Astrocyte of the cerebellum (primary cell): ENCODE measurements at places on chromosomes 3 and 15.

DNA sequence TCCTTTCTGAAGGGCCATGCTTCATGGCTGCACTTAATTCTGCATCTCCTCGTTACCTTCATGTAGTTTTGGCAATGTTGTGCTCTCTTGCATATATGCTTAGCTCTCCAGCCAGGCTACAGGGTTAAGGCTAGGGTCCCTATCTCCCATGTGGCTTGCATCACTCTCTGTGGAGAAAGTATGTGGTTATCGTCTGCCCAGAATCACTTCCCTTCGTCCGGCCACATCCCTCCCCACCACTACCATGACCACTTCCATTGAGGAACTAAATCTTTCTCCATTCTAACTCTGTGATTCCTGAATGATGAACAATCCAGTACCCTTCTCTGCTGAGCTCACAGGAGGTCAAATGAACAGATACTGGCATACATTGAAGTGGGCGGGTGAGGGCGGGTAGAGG lies 34.0 kb downstream of the WWTR1 start:
- DNase-seq: no peak

GRCh38 chr3:125651244-125651643 lies 55.9 kb upstream of the OSBPL11 start:
- no peak for DNase-seq

DNA sequence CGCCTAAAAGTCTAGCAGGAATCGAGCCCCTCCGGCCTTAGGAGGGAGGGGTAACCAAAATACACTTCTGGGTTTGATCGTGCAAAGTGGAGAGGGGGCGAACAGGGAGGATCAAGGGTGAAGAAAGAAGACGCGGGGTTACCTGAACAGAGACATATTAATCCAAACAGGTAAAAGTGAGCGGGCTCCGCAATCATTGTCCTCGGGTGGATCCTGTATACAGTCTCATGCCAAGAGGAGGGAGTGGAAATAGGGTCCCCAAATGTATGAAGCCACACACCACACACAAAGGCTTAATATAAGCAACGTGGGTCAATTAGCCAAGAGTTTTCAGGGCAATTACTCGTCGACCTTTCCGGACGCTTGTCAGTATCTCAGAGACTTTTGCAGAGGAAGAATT lies 749.5 kb downstream of the ROBO1 start:
- no peak for DNase-seq

GRCh38 chr3:41222501-41222900 lies 23.2 kb downstream of the CTNNB1 start:
- DNase-seq: no peak

- no peak for DNase-seq
Observed at GRCh38 chr3:186471771-186472170, 72.4 kb downstream of the CRYGS start.

DNA sequence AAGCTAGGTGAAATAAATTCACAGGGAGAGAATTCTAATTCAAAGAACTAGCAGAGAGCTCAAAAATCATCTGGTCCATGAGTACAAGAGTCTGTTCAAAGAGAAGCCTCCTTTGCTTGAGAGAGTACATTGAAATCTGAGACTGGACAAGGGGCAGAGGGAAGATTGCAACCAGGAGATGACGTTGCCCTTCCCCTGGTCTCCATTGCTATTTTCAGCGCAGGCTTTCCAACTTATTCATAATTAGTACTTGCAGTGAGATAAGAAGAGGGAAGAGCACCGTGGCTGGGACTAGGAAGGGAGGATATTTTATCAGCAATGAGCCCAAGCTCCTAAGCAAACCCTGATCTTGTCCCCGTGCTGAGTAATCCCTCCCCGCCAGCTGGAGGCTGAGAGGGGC lies 251.8 kb upstream of the RORA start:
- DNase-seq: no peak

GRCh38 chr15:64774629-64775493 lies 528 bp downstream of the RBPMS2 start:
- DNase-seq: no peak

DNA sequence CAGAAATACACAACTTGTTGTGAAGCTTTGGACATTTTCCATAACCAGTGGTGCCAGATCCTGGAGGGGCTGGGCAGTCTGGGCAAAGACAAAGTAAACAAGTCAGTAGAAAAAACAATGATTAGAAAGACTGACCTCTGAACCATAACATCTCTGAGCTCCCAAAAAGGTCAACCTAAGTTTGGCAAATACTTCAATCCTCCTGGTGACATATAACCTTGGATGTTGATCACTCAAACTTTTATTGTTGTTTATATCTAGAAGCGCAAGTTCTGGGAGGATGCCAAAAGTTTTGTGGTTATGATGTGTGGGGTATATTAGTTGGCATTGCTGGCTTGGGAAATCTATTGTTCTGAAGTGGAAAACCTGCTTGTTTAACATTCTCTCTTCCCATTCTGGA lies 257.7 kb downstream of the DIPK2A start:
- DNase-seq: no peak

GRCh38 chr3:18864933-18865731 lies 283.2 kb upstream of the KCNH8 start:
- DNase-seq: no peak

- no peak for DNase-seq
Observed at GRCh38 chr3:66052721-66053549, 14.2 kb upstream of the MAGI1 start.

DNA sequence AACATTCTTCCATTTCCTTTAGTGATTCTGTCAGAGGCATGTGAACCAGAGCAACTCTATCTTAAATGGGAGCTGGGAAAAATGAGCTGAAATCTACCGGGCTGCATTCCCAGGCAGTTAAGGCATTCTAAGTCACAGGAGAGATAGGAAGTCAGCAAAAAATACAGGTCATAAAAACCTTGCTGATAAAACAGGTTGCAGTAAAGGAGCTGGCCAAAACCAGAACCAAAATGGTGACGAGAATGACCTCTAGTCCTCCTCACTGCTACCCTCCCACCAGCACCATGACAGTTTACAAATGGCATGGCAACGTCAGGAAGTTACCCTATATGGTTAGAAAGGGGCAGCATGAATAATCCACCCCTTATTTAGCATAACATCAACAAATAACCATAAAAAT lies 66.4 kb downstream of the B3GALNT1 start:
- DNase-seq: no peak

- DNase-seq: no peak
Observed at GRCh38 chr3:157529751-157530150, 26.5 kb upstream of the VEPH1 start.

DNA sequence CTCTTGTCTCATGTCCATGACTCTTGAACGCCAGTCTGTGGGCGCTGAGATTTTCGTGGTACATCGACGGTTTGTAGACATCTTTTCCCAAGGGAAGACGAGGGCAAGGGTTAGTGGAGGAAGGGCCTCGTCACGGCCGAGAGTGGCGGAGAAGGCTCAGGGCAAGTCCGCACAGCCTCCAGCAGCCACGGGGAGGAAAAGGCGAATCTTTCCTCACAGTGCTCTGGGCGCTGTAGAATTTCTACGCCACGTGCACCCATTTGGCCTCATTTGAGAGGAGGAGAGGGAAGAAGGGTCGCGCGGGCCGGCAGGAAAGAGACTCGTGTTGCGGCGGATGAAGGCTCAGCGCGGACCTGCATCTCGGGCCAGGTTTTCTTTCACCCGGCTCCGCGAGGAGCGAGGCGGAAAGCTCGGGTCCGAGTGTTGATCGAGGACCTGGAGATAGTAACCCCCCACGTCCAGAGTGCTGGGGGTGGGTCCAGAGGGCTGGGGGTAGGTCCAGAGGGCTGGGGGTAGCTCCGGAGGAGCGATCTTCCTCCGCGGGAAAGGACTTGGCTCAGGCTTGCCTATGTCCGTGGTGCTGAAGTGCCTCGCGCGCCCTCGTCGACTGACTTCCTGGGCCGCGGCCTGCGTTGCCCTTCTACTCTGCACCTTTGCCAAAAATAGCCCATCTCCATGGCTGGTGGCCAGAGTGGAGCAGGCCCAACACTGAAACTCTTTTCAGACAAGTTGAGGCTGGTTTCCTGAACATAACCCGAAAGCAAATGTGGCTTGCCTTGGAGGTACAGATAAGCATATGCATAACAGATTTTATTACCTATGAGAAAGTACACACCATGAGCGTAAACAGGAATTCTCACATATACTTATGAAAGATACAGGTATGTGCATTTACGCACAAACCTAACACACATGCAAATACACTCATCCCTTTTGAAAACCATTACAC lies 1.1 kb downstream of the SLC35G2 start:
- no peak for DNase-seq

GRCh38 chr3:173044998-173045397 lies 96.0 kb downstream of the SPATA16 start:
- no peak for DNase-seq

GRCh38 chr3:127651516-127652172 lies 21.1 kb upstream of the ABTB1 start:
- no peak for DNase-seq

DNA sequence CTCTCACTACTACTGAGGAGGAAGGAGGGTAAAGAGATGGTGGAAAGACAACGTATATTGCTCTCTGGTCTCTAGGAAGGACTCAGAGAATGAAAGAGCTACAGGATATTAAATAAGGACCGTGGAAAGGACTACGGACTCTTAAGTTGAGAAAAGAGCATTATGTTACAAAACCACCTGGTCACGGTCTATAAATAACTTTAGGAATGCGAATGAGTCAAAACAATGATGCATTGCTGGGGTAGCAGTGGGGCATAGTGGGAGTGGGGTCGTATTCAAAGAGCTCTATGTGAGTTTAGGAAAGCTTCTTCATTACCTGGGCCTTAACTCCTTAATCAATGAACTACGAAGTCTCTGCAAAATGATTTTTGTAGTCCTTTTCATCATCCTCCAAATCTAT lies 295.7 kb upstream of the SOX14 start:
- DNase-seq: no peak

DNA sequence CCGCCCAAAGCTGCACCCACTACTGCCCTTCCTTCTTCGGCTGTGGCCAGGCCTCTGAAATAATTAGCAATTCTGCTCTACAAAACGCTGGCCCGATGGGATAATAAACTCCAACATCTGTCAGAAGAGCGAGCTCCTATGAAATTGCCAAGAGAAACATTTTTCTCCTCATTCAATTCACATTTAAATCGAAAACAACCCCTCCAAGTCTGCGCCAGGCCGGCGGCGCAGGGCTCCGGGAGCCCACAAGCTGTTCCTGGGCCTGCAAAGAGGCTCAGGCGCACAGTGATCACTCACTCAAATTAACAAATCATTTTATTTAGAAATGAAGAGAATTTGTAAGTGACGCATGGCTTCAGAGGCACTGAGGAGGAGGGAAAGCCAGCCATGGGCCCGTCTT lies 55.3 kb upstream of the TMEM115 start:
- DNase-seq: no peak

GRCh38 chr3:89527736-89528305 lies 420.4 kb downstream of the EPHA3 start:
- peak; percentile 4 for DNase-seq

DNA sequence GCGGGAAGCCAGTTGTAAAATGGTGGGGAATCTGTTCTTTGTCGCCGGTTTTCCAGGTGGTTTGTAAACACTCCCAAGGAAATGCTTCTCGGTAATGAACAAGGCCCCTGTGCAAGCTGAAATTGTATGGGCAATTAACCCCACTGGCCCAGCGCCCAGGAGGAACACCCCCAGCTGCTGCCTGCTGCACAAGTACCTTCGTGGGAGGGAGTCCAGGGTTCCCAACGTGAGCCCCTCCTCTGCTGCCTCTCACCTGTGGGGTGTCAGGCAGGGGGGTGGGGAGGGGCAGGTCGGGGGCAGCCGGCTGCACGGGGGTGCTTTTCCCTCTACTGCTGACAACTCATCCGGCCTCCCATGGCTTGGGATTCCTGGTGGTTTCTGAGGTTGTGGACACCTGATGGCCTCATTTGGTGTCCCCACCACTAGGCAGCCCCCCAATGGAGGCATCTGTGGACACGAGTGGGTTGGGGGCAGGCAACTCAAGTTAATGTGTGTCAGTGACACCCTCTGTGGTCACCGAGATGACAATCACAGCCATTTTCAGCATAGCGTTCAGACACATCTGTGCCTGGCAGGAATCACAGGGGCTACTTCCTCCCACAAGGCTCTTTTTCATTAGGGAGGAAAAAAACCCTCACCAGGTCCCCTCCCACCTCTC lies 35.6 kb upstream of the PRR23E start:
- no peak for DNase-seq

DNA sequence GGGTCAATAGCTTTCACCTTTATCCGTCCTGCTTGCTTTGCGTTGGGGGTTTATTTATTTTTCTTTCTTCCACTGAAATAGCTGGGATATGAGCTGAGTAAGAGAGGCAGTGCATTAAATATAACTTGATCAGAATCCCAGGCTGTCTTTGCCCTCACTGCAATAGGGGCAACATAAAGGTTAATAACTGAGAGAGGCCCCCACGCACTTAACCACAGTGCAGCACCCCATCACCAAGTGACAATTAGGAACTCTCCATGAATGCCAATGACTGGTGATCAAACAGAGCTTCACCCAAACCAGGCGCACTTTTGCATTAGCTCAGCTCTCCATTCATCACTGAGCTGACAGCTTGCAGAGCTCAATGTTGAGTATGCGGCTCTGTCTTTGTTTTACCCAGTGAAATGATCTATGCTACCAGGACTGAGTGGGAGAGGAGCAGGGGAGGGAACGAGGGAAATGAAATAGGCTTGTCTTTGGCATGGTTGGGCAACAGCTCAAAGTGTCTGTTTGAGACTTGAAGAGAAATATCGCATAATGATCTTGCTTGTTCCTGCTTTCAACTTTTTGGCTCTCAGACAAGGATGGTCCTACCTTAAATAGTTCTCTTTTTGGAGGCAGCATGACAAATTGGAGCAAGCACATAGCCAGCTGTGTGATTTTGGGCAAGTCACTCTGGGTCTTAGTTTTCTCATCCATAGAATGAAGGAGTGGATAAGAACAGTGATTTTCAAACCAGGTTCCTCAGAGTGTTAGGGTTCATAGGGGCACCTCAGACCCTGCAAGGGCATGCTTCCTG lies 14.5 kb upstream of the GLCE start:
- no peak for DNase-seq

GRCh38 chr3:178152031-178152806 lies 384.0 kb upstream of the KCNMB2 start:
- no peak for DNase-seq

- no peak for DNase-seq
Observed at GRCh38 chr3:72748659-72749058, 99.6 kb downstream of the SHQ1 start.

GRCh38 chr3:131944676-131945075 lies 90.1 kb downstream of the CPNE4 start:
- no peak for DNase-seq

DNA sequence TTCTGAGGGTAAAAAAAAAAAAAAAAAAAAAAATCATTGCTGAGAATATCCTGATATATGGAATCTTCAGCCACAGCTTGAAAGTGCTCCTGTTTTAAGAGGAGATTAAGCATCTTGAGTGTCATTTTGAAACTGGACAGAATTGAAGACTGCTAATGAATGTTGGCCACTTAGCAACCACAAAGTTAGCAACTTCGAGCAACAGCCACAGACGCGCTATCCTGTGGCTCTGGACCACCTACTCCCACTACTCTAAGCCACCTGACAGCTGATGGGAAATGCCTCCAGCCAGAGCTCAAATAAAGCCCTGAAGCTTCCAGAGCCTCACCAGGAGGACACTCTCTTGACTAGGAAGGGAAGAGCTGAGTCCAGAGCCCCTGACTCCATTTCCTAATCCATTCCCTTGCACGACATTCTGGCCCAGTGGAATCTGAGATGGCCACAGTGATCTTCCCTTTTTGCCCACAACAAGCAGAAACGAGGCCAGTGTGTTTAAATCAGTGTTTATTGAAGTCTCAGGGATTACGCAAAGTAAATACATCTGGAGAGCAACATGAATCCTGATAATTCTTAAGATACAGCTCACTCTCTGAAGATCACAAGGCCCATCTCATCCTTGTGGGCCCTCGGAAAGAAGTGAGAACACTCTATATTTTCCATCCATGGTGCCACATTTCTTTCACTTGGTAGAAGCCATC lies 58.6 kb downstream of the TMEM212 start:
- no peak for DNase-seq

GRCh38 chr15:41285285-41285684 lies 47.1 kb downstream of the OIP5 start:
- DNase-seq: no peak
